ENCODE measurements at places on chromosomes 2 and 18.

GRCh38 chr18:39414009-39414700, 1848.6 kb upstream of the CELF4 start:
- no peak for DNase-seq

DNA sequence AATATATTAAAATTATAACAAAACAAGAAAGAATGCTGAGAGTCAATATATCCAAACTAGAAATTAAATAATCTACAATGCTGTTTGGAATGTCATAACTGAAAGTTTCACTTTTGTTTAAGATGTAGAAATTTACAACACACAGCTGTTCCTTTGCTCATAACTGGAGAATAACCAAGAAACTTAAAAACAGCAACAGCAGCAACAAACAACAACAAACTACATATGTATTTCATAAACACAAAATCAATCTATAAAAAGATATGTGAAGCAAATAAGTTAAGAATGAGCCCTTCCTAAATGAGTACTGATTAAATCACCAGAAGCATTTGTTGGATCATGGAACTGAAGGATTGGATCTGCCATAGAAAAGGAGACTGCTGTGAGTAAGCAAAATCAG, 456.5 kb upstream of the ZNF804A start:
- no peak for DNase-seq

GRCh38 chr18:32258558-32259204, 68.8 kb downstream of the MEP1B start:
- DNase-seq = no peak

GRCh38 chr2:198930170-198930569, 527.6 kb downstream of the SATB2 start:
- no peak for DNase-seq

DNA sequence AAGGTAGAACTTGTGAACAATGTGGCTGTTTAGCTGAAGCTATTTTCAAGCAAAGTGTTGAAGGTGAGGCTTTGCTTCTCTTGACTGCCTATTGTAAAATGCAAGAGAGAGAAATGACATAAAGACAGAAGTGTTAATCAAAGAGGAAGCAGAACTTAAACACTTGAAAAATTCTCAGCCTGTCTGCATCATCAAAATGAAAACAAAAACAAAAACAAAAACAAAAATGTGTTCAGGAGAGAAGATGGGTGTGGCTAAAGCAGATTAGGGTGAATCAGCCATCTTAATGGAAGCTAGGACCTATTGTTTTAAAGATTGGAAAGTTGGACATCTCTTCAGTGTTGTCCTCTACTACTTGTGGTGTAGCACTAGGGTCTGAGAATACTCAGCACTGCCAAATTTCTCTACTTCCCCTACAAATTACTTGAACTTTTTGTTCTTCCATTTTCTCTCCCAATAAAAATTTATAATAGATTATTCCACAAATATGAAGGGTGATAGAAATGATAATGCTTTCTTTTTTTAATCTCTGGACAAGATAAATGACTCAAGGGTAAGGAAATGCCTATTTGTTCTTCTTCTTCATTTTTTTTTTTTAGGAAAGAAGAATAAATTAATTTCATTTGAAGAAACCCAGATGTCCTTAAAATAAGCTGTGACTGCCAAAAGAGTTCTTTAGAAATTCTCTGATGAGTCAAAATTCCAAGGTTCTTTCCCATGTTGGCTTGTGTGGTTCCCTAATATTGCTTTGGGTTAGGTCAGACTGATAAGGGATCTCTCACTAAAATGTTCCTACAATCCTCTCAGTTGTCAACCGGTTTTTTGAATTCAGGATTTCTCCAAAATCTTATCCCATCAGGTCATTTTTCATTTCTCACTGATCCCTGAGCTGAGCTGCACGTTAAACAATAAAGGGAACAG, 571.2 kb upstream of the ZEB2 start:
- DNase-seq = no peak

GRCh38 chr2:100703213-100703612, 116.7 kb upstream of the NPAS2 start:
- DNase-seq = no peak

DNA sequence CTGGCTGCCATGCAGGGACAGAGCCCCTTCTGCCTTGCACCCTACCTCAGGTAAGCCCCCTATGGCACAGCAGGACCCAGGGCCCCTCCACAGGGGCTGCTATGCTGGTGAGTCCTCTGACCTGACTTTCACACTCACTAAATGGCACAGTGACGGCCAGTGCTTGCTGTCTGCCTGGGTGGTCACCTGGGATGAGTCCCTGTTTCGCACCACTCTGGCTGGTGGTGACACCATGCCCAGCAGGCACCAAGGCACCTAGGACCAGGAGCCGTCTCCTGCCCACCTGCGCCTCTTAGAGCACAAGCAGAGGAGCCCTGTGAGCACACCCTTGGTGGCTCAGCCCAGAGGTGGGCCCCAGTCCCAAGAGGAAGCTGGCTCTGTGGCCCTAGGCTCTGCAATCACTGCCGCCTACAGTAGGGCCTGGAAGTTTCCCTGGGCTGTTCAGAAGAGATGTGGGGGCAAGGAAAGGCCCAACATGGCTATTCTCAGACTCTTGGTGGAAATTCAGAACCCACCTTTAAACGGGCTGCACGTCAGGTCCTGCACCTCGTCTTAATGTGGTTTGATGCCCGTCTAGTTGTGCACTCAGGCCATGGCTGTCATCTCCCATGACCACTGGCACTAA, 96.0 kb downstream of the PLB1 start:
- no peak for DNase-seq

GRCh38 chr18:1668279-1668678, 763.6 kb downstream of the ADCYAP1 start:
- DNase-seq = no peak

DNA sequence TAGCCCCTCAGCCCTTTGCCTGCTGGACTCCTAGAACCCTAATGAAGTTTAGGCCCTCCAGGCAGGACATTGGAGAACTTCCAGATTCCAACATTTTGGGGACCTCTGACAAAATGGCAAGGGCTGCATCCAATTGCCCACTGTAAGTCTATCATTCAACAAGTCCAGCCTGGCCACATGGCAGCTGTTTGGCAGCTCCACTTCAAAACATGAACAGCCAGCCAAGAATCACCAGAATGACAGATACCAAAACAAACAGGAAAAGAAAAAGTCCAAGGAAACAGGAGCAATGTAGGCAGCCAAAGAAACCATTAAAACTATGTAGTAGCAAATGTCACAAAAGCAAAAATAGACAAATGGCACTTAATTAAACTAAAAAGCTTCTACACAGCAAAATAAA, 25.5 kb downstream of the SLC4A5 start:
- DNase-seq = no peak

- no peak for DNase-seq
Measured at GRCh38 chr18:76497021-76497420, 2.0 kb upstream of the ZNF516 start.

DNA sequence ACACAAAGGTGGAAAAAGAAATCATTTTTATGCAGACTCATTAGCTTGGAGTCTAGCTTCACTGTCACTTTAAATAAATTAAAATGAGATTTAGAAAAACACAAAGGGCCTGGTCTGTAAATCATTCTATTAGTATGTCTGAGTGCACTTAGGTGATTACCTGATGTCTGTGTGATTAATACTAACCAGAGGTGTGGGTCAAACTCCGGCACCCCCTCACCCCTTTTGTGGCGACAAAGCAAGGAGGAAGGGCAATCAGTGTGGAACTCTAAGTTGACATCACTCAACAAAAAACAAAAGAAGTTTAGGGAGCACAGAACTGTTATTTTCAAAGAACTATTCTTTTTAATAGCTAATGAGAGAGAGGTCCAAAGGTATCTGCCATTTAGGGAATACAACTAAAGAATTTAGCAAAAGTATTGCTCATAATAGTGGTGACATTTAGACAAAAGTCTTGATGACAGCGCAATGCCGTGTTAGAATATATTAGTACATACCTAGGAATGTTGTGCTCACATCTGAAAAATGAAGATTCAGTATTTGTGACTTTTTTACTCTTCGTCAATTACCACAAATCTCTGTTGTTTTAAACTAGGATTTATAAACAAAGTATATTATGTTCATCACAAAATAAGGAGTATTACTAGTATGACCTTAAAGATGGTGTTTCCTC, 66.3 kb downstream of the ZEB2 start:
- DNase-seq = no peak

GRCh38 chr18:59357928-59358327, 1.1 kb downstream of the LMAN1 start:
- no peak for DNase-seq

DNA sequence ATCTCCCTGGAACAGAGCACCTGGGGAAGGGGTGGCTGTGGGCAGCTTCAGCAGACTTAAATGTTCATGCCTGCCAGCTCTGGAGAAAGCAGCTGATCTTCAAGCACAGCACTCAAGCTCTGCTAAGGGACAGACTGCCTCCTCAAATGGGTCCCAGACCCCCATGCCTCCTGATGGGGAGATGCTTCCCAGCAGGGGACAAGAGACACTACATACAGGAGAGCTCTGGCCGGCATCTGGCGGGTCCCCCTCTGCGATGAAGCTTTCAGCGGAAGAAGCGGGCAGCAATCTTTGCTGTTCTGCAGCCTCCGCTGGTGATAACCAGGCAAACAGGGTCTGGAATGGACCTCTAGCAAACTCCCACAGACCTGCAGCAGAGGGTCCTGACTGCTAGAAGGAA, 294.8 kb downstream of the RND3 start:
- DNase-seq = no peak

DNA sequence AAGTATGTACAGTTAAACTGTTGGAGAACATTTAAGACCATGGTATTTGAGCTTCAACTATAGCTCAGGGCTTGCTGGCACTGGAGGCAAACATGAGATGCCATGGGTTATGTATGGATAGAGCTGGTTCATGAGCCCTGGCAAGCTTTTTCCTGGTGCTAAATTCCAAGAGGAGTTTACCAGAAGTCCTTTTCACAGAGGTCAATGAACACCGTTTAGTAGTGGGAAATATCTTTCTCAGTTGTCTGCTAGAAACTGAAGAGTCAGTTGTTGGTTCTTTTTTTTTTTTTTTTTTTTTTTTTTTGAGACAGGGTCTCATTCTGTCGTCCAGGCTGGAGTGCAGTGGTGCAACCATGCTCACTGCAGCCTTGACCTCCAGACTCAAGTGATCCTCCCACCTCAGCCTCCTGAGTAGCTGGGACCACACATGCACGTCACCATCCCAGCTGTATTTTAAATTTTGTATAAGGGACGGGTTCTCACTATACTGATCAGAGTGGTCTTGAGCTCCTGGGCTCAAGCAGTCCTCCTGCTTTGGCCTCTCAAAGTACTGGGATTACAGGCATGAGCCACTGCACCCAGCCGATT, 1.3 kb downstream of the KHK start:
- DNase-seq = no peak

DNA sequence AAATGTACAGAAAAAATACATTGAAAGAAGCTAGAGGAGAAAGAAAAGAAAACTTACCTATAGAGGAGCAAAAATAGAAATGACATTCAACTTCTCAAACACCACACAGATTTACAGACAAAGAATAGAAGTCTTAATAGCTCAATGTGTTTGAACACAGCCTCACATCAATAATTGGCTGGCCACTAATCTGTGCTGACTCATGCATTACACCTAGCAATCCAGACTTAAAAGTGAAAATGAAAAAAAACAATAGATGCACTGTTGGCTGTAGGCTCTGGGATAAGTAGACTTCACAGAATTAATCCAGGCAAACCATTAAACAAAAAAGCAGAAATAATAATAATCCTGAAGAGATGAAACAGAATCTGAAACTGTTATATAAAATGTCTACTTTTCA, 961.3 kb upstream of the CELF4 start:
- no peak for DNase-seq

DNA sequence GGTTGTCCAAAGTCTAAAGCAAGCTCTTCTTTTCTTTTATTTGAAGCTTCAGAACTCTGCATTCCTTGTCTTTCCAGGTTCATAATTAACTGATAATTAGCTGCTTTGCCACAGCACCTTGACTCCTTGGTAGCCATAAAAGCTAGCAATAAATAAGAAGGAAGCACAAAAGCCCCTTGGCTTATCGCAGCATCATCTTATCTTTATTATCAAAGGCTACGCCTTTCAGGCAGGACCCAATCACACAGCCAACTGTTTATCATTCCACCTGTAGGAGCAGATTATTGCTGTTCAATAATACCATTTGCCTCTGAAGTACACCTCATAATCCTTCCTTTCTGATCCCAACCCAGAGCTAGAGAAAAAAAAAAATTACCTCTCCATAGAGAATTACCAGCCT, 489.2 kb downstream of the SATB2 start:
- no peak for DNase-seq

- no peak for DNase-seq
Measured at GRCh38 chr2:24887307-24887874, 32.6 kb downstream of the ADCY3 start.

DNA sequence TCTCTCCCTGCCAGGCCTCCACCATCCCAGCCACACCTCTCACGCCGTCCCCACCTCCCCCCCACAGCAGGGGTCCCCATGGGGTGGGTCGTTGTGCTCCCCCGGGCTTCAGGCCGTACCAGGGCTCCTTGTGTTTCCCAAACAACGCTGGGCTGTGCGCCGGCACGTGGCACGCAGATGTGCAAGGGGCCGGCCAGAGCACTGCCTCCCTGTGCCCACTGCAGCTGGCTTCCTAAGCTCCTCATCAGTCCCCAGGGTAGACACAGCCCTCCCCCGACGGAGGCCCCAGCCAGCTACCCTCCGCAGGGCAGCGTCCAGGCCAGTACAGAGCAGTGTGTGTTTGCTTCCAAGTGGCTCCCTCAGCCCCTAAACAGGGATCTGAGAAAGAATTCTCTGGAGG, 34.0 kb downstream of the BIN1 start:
- no peak for DNase-seq
